ENCODE measurements at places on chromosomes 16 and 17.
A peak's percentile ranks its signal among the peaks of the same experiment; 100 is the strongest.

DNA sequence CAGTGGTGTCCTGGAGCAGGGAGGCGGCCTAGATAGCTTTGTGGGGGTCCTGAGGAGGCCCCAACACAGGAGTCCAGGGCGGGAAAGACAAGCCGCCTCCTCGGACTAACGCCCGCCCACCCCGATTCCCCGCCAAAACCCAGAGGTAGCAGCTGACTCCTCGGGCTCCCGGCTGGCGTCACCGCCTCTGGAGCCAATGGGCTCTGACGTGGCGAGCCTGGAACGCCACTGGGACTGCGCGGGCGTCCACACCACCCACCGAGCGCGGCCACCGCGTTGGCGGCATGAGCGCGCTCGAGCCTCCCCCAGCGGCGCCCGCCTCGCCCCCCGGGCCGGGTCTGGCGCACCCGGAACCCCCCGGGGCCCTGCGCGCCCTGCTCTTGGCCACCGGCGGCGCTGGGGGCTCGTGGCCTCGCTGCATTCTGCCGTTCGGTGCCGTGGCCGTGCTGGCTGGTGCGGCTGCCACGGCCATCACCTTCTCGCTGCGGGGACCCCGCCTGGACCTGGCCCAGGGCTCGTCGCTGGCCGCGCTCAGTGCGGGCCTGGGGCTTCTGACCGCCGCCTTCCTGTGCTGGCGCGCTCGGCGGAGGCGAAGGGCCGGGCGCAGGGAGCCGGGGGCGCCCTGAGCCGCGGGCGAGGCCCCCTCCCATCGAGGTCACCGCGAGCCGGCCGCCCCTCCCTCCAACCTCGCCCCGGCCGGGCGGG is 3.4 kb upstream of the NTN3 start:
- peak; percentile 72 for DNase-seq

GRCh38 chr17:38877130-38877851 is 7.4 kb downstream of the LASP1 start:
- no peak for DNase-seq

- DNase-seq = no peak
Measured at GRCh38 chr17:68238871-68239253, 9.0 kb upstream of the AMZ2 start.

GRCh38 chr16:51151435-51151960 is 428 bp upstream of the SALL1 start:
- peak; percentile 54 for DNase-seq

DNA sequence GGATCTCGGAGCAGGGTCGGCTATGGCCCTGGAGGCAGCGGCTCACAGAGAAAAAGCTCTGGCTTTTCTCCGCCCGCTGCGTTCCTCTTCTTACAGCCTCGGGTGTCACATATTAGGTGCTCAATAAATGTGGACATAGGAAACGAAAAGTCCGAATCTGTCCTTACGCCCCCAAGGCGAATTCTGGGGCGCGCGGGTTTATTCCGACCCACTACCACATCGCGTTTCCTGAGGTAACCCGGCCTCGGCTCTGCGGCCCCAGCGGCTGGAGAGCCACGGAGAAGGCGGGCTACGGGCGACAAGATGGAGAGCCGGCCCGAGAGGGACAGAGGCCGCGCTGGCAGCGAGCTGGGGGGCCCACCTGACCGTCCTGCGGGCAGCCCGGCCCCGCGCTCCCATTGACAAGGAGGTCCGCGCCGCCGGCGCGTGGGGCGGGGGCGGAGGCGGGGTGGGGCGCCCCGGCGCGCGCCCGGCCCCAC is 573 bp upstream of the GNAO1 start:
- no peak for DNase-seq

- no peak for DNase-seq
Measured at GRCh38 chr16:2208308-2208707, 2.4 kb downstream of the BRICD5 start.

DNA sequence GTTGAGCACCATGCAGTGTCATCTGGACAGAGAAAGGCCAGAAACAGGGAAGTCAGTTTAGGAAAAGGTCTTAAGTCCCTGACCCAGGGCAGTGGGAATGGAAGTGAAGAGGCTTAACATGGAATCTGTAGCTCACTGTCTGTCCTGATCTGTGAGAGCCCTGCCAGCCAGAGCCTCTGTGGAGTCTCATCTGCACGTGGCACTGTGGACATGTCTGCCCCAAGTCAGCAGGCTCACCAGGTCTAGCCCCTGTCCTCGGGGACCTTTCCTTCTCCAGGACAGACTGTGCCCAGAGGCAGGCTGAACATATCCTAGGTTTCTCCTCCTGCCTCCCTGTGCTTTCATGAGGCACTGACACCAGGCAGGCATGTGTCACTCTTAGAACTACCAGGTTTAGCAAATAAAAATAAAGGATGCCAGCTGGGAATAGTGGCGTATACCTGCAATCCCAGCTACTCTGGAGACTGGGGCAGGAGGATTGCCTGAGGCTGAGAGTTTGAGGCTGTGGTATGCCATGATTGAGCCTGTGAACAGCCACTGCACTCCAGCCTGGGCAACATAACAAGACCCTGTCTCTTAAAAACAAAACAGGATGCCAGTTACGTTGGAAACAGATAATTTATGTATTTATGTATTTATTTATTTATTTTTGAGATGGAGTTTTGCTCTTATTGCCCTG is 22.4 kb downstream of the UNK start:
- no peak for DNase-seq

- DNase-seq = no peak
Measured at GRCh38 chr17:33284022-33284421, 9.1 kb downstream of the ASIC2 start.

DNA sequence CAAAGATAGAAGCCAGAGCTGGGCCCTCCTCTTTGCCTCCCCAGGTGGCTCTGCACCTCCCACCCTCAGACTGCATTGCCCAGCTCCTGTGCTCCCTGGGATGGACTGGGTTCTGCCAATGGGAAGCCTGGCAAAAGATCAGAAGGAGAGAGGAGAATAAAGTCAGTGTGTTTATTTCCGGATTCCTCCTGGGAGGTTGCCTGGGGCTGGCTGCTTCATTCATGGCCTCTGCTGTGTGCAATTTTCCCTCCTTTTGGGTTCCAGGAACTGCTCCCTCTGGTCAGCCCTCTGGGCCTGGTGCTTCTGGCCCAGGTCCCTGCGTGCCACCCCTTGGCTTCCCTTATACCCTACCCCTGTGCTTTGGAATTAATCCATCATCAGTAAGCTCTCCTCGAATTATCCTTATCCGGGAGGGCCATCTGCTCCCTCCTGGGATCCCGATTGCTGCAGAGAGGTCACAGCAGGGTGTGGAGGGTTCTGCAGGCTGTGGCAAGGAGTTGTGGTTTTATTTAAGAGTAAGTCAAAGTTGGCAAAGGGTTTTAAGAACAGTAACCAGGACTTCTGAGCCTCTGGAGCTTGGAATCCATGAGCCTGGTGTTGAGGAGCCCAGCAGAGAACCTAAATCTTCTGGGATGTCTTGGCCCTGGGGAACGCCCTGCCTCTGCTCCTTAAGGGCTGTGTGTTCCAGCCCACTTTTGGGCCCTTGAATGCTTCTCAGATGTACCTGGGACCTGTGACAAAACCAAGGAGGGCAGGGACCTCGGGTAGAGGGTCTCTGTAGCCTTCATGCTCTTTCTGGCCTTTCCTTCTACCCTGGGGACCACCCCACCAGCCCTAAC is 8.2 kb upstream of the MMP2 start:
- no peak for DNase-seq

GRCh38 chr16:69368866-69369265 is 16.9 kb downstream of the TERF2 start:
- no peak for DNase-seq

- no peak for DNase-seq
Measured at GRCh38 chr16:67959536-67960329, 8.7 kb downstream of the SLC12A4 start.

DNA sequence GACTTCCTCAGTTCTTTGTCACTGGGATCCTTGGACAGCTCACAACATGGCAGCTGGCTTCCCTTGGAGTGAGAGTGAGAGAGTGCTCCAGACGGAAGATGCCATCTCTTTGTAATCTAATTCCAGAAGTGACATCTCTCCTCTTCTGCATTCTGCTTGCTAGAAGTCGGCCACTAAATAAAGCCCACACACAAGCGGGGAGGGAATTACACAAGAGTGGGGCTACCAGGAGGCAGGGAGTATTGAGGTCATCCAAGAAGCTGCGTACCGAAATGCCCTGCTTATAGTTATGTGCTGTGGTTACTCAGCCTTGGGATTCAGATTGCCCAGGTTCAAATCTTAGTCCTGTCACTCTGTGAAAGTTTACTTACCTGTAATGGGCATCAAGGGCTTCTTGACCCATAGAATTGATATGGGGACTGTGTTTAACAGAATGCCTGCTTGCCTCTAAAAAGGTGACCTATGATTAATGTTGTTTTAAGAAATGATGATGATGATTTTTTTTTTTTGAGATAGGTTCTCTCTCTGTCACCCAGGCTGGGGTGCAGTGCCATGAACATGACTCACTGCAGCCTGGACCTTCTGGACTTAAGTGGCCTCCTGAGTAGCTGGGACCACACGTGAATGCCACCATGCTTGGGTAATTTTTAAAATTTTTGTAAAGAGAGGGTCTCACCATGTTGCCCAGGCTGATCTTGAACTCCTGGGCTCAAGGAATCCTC is 120.9 kb upstream of the HS3ST2 start:
- DNase-seq = no peak

- no peak for DNase-seq
Measured at GRCh38 chr17:80364091-80364691, 50.8 kb upstream of the ENDOV start.

DNA sequence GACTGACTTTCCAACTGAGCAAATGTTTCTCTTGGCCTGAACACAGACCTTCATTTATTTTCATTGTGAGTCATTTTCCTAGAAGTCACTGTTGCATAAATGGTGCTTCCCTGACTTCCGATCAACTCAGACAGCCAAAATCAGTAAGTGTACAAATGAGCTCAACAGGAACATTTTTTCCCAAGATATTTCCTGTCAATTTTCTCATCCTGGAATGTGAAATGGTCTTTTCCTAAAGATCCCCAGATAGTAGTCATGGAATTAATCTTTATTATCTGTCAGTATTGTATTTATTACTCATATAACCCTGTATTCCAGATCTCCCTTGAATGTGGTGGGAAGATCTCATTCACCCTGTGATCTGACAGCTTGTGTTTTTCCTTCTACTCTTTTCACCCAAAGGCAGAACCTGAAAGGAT is 360.3 kb upstream of the KIF2B start:
- no peak for DNase-seq

DNA sequence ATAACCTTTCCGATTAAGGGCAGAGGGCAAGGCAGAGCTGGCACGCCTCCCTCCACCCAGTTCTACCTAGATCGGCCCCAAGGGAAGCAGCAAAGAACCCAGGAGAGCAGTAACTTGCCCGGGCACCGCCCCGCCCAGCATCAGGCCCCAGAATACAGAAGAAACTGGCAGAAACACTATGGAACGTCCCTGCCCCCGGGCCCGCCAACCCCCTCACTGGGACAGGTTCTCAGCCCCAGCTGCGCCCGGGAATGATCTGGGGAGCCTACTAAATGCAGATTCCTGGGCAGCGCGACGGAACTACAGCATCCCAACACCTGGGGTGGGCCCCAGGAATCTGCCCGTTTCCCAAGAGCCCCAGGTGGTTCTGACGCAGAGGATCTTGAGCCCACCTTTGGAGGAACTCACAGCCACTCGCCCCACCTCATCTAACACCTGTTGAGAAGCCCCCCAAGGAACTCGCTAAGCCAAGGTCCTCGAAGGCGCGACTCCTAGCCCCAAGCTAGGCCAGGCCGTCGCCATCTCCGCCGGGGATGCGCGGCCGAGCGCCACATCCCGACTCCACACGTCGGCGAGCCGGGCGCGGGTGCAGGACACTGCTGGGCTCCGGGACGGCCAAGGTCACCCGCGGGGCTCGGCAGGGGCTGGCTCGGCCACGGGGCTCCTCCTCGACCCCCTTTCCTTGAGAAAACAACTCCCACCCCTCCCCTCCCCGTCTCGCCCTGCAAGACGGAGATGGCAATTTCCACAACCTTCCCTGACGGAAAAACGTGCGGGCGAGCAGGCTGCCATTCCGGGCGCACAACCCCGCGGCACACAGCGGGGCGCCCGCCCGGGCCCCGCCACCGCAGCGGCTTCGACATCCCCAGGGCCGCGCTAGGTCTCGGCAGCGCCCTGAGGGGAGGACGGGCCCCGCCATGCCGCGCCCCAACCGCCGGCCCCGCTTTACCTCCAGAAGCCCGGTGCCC is 913 bp downstream of the CDIP1 start:
- no peak for DNase-seq

DNA sequence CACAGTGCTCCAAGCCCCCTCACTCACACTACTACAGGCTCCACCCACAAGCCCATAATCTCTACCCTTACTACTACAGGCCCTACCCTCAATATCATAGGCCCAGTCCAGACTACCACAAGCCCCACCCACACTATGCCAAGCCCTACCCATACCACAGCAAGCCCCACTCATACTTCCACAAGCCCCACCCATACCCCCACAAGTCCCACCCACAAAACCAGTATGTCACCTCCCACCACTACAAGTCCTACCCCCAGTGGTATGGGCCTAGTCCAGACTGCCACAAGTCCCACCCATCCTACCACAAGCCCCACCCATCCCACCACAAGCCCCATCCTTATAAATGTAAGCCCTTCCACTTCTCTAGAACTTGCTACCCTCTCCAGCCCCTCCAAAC is 13.8 kb downstream of the RIPOR1 start:
- no peak for DNase-seq
